ENCODE measurements at places on chromosomes 7 and 10.
A peak's percentile ranks its signal among the peaks of the same experiment; 100 is the strongest.

GRCh38 chr7:19016140-19016539 lies 101.3 kb downstream of the TWIST1 start:
- peak; percentile 80 for DNase-seq

DNA sequence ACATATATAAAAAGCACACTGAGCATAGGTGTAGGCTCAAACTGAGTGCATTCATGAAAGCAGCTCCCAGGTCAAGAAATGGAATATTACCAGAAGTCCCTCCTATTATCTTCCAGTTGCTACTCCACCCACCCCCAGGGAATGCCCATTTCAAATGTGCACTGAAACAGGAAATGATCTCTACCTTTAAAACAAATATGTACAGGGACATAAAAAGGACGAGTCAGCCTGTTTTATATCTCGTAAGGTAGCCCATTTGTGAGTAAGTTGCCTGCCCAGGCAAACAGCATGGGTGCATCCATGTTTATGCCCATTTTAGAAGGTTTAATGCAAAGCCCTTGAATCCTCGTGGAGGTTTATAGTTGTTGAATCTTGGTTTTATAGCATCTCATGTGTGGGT lies 10.4 kb downstream of the FFAR4 start:
- DNase-seq, result no peak

DNA sequence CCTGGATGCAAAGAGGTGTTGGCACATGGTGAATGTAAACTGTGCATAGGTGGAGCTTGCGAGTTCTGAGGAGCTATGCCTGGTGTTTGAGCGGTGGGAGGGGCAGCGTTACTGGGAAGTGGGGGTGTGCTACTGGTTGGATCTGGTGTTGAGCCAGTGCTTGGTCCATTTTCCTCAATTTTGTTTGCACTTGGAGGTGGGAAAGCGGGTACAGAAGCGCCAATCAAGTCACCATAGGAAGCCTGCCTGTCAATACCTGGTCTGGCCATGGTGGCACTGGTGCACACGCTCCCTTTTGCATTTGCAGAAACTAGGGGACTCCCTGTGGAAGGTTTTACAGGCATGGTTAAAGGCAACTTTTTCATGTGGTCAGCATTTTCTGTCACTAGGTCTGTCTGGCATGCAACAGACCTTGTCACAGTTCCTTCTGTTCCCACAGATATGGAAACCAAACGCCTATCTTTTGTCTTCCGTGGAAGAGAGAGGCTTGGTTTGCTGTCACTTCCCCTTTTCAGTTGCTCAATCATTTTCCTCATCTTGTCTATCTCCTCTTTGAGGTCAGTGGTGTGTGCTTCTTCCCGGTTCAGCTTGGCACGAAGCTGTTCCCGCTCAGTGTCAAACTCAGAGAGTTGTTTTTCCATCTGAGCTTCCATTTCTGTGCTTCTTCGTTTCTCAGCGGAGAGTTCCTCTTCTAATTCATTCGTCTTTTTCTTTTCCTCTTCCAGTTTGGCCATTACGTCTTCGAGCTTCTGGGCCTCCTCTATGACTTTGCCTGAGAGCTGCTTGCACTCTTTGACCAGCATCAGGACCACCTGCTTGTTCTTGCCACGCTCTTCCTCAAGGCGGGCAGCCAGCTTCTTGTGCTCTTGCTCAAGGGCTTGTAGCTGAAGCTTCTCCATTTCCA lies 81.1 kb downstream of the CTTNBP2 start:
- DNase-seq, result no peak

- no peak for DNase-seq
These were observed 21.5 kb upstream of the OGDHL start for GRCh38 chr10:49783645-49784044.

- DNase-seq, result no peak
These were observed 17.1 kb downstream of the PDSS1 start for GRCh38 chr10:26714415-26715136.

DNA sequence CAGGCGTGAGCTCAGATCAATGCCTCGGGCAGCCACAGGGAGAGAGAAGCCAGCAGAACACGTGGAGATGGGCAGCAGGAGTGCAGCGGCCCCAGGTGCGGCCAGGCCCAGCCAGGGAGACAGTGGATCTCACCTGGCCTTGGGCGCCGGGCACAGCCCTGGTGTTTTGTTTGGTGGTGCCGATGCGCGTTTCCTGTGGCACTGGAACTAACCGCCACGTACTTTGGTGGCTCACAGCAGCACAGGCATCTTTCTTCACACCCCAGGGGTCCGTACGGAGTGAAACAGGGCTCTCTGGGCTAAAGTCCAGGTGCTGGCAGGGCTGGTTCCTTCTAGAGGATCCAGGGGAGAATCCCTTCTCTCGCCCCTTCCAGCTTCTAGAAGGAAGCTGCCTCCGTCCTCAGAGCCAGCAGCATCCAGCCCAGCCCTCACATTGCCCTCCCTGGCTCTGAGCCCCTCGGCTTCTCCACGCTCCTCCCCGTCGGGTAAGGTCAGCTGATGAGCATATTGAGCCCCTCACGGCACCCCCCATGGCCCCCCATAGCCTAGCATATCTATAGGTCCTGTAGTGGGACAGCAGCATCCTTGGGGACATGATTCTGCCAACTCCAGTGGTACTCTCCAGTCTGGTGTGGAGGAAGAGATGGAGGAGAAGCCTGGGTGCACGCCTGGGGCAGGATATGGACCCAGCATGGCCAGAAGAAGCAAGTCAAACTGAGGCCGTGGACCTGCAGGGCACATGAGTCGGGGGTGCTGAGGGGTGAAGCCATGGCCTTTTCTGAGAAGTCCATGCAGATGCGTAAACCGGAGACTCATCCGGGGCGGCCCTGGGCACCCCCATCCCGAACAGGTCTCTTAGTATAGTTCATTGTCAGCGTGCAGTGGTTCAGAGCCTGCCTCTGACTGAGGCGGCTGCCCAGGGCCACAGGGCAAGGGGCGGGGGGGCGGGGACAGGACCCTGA lies 43.4 kb upstream of the PPP2R2D start:
- no peak for DNase-seq

DNA sequence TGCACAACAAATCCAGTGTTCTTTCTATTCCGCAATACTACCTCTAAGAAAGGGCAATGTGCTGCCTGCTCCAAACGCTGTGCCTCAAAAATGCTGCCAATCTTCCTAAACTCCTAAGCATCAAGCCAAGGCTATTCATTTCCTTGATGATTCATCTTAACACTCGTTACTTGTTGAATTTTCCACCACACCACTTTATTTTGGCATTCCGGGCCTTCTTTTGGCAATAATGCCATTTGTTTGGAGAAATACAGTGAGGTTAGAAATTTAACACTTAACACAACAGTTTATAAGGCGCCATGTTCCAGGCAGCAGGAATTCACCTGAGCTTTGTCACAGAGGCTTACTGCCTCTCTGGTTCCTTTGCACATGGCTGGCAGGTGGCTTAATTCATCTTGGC lies 82.6 kb upstream of the ABCB5 start:
- no peak for DNase-seq

GRCh38 chr7:21773326-21773725 lies 172.4 kb downstream of the CDCA7L start:
- DNase-seq, result no peak

DNA sequence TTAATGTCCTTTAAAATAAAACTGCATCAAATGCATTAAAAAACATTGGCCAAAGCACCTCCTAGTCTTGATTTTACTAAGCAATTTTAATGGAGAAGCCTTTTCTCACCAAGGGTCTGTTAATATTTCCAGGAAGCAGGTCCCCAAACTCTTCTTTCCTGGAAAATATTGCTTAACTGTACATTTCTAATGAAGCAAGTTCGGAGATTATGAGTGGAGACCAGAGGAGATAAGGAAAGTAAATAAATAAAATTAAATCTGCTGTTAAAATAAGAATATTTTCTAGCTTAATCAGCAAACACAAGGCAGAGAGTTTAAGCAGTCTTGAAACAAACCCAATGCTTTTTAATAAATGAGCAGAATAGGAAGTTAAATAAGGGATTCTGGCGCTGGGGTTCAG lies 322.4 kb downstream of the PTEN start:
- peak; percentile 31 for DNase-seq

DNA sequence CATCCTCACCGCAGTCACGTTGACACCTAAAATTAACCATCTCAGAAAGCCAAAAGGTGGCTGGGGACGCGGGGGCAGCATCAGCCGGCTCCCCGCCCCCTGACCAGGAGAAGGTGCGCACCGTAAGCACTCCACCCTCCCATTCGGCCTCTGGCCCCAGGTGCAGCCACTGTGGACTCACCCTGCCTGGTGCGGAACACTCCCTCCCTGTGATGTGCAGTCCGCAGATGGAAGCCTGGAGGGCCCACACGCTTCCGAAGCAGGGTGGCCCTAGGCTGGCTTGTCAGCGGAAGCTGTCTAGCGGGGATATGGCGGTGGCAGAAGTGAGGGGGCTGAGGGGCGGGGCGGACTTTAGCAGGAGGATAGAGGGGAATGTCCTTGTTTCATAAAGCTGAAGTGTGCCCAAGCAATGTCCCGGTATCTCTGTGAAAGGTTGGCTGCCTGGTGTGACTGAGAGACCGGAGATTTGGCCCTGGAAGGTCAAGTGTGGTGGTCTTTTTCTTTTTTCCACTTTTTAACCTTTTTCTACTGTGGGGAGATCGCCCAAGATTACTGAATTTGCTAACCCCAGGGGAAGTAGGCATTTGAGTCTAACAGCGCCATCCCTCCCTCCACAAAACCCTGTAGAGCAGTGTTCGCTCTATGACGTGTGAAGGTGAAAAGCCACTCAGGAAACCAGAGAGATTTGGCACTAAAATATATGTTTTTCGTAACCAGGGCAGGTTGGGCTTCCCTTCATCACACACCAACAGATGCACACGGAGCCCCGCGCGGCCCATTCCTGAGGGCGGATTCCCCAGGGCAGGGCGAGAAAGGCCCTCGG lies 74.7 kb downstream of the CXCL12 start:
- no peak for DNase-seq

DNA sequence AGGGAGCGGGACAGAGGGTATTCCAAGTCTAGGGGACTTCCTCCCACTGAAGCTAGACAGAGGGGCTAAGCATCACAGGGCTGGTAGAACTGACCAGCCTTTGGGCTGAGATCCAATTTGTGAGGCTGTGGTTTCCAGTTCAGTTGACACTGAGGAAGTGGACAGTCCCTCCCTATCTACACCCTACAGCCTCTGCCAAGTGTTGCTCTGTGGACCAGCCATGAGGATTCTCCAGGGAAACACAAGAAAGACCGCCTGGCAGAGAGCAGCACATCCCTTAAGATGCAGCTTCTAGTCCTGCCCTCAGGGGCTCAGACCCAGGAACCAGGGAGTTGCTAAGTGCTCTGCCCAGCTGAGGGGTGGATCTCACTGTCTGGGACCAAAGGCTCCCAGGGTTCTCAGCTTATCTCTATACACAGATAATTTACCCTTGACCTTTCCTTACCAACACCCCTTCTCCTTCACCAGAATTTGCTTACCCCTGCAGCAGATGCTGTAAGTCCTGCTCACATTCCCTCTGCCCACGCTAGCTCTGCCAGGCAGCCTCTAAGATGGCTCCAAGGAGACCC lies 252.0 kb downstream of the SKIDA1 start:
- no peak for DNase-seq

GRCh38 chr10:119371704-119372663 lies 164.6 kb downstream of the GRK5 start:
- DNase-seq, result no peak

- peak; percentile 75 for DNase-seq
These were observed 10.4 kb downstream of the HTR7 start for GRCh38 chr10:90847436-90847835.

- DNase-seq, result peak; percentile 82
These were observed 2.8 kb upstream of the FLNC start for GRCh38 chr7:128827248-128827958.

- DNase-seq, result no peak
These were observed 4.0 kb upstream of the SVOPL start for GRCh38 chr7:138705167-138705566.

DNA sequence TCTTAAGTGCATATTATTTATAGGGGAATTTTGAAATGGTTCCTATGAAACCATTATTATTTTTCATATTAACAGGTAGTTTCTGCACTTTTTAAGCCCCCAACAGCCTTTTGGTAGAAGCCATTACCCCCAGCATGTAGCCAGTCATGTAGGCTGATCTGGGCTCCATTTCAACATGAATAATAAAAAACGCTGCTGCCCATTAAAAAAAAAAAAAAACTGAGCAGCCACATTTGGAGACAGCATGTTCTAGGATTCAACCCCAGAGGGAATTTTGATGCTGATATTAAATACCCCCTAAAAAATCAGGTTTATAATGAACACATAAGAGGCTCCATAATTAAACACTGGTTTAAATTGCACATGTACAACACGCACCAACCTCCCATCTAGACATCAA lies 181.3 kb downstream of the RTKN2 start:
- no peak for DNase-seq

- DNase-seq, result peak; percentile 78
These were observed 39.3 kb downstream of the FAS start for GRCh38 chr10:89029785-89030437.

GRCh38 chr10:88687853-88688467 lies 18.1 kb upstream of the LIPK start:
- DNase-seq, result peak; percentile 38

DNA sequence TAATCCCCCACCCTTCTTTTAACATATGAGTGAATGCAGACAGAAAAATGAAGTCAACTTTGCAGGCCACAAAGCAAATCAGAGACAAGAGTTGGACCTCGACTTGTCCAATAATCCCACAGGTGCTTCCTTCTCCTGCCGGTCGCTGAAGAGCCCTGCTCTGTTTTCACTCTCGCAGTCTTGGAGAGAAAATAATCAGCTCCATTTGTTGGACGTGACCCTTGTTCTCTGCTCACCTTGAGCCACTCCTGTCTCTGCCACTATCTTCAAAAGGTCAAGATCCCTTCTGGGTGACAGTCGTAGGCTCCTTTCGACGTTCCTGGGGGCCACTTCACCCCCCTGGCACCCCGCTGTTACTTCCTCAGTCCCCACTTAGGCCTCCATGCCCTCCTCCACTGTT lies 2.8 kb upstream of the KLF6 start:
- no peak for DNase-seq

DNA sequence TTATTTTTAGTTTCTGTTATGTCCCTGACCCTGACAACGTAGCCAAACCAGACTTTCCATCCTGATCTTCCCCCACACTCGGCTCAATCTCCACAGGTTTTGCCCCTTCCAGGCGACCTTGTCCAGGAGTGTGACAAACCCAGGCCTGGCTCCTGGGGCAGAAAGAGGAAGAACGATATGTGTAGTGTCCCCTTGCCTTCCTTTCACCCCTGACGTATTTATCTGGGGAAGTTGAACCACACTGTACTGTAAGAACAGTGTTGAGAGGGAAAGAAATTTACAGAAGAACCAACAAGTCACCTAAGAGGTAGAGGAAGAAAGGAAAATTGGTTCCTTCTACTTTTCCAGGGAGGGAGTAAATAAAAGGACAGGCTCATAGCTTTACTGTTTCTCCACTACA lies 158.0 kb downstream of the VTI1A start:
- no peak for DNase-seq
